Stimulated activated CD4-positive, alpha-beta T cell treated with anti-CD3 and anti-CD28 coated beads, Interleukin-12 subunit alpha, Interleukin-12 subunit beta, amount 100 ng/mL, for 48 hours (primary cell): ENCODE measurements at places on chromosomes 4 and X.

DNA sequence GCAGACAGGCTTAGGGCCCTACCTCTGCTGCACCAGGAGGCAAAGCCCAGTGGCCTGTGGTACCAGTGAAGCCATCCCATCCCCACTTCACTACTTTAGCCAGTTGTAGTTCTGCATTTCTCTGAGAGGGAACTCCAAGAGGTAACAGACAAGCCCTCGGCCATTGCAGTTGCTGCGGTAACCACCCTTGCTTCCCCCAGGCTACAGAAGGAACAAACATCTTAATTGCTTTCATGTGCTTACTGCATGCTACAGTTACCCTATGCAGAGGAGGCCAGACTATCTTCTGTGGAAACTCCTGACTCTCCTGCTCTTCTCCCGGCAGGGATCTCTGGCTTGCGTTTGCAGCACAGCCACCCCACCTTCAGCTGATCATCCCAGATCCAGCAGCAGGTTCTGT, 67.8 kb downstream of the SPIN4 start:
- DNase-seq: no peak

DNA sequence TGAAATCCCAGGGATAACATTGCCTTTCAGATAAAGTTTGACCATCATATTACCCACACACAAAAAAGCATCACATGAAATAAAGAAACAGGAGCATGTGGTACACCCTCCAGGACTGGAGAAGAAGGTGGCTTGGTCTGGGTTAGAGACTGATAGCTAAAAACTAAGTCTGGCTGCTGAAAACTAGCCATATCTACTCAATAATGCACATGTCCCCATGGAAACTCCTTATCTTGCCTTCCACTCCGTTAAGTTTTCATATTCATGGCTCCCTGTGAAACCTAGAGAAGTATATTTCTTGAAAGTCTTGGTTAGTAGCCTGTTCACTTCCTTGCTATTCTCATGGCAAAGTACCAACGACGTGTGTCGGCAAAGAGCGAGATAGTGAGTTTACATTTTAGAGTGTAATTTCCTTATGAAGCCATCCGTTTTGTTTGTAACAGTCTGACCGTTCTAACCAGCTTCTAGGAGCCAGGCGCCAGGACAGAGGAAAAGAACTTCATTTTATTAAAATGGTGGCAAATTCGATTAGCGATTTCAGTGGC, 6.7 kb upstream of the DCTD start:
- DNase-seq: no peak

GRCh38 chr4:77014256-77014655, 61.5 kb downstream of the CCNI start:
- no peak for DNase-seq

DNA sequence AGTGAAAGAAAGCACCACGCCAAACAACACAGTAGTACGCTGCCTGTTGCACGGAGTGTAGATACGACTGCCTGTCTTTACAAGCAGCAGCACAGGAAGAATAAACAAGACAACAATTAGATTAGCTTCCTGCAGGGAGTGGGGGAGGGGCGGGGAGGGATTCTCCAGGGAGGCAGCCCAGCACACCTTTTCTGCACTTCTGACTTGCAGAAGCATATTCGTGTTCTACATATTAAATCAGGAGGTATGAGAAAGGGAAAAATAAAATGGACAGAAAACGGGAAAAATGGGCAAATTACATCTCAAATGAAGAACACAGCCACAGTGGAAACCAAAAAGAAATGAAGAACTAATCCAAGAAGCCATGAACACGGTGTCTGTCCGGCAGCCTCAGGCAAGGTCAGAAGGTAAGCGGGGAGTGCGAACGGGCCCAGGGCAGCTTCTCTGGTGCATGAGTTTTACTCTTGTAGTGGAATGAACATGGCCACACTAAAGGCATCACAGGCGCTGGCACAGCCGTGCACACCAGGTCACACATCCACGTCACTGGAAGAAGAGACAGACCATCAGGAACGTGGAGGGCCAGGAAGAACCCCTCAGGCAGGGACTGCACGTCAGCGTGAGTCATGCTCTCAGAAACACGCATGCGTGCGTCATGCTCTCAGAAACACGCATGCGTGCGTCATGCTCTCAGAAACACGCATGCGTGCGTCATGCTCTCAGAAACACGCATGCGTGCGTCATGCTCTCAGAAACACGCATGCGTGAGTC, 20.1 kb upstream of the ADRA2C start:
- no peak for DNase-seq

GRCh38 chr4:56859841-56860240, 38.3 kb upstream of the SPINK2 start:
- DNase-seq: no peak

DNA sequence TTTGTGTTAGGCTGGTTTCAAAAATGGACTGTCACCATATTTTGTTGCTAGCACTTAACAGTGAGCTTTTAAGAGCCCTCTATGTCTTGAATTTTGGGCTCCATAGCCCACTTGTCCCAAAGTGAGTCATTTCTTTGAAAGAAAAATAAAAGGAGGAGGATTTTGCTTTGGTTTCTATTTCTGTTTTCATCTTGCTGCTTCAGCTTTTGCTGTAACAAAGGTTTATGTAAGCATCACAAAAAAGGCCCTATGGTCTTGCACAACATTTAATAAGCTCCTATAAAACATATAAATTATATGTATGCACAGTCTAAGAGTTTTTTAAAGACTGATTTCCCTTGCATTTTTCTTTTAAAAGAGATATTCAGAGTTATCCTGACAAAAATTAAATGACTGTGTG, 105.2 kb downstream of the PHOX2B start:
- no peak for DNase-seq

GRCh38 chrX:80285131-80285773, 135.0 kb upstream of the TENT5D start:
- DNase-seq: peak; percentile 5

GRCh38 chrX:16155581-16156096, 11.6 kb upstream of the MAGEB17 start:
- no peak for DNase-seq

- DNase-seq: no peak
Measured at GRCh38 chr4:37322122-37322521, 77.6 kb downstream of the NWD2 start.

GRCh38 chr4:54098375-54098774, 1.6 kb upstream of the GSX2 start:
- DNase-seq: no peak

DNA sequence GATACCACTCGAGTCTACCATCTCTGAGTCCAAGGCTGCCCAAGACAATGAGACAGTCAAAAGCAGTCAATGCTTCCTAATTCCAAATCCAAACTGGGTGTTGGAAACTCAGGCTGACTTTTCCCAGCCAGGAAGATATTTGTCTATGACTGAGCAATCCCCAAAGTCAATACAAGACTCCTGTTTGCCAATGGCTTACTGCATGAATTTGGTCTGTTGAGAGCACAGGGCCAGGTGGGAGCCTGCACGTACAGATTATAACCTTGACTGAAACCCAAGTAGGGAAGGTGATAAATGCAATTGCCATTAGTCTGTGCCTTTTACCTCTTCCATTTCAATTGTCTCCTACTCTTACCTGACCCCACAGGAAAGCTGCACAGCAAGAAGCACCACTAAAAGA, 72.6 kb upstream of the PPARGC1A start:
- no peak for DNase-seq

GRCh38 chrX:153820601-153821000, 9.7 kb downstream of the PDZD4 start:
- DNase-seq: no peak

GRCh38 chr4:11201256-11201655, 227.4 kb downstream of the HS3ST1 start:
- DNase-seq: no peak

- no peak for DNase-seq
Measured at GRCh38 chrX:9562851-9563250, 98.0 kb downstream of the TBL1X start.

GRCh38 chr4:119040261-119040660, 95.4 kb upstream of the MYOZ2 start:
- DNase-seq: no peak

DNA sequence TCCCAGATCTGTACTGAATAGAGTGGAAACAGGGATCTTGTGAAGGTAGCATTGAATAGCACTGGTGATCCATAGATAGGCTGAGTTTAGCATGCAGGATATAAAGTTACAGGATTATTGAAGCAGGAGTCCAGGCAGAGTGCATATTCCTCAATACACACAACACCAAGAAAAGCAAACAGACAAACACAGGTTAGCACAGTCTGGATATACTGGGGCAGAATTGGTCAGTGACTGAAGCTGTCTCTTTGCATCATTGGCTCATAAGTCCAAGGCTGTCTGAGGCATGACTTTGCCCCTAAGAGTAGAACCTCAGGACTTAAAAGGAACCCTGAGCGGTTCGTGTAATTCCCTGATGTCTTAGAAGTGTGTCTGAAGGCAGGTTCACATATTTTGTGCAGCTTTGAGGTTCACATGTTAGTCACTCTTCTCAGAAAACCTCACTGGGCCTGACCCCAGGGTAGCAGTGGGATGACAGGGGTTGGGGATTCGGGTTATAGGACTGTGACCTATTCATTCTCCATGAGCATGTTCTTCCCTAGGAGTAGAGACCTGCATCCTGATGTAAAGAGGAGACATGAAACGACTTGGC, 134.6 kb downstream of the AASDH start:
- DNase-seq: no peak

DNA sequence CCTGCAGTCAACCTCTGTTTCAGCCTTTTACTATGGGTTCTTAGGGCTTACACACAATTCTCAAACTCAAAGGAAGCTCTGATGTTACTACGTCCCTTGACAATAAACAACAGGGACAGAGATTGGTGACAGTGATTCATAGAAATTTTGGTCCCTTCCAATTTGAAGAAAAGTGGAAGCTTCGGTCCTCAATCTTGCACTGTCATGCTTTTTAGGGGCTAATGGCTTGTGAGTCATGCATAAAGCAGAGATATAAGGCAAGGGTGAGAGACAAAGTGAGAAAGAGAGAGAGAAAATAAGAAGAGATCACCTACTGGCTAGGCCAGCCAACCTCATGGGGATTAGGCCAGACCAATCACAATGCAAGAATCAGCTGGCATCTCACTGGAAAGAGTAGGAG, 63.2 kb upstream of the STARD8 start:
- no peak for DNase-seq

- no peak for DNase-seq
Measured at GRCh38 chr4:103497692-103498091, 222.1 kb downstream of the TACR3 start.

GRCh38 chrX:111881715-111882114, 5.7 kb downstream of the TRPC5OS start:
- no peak for DNase-seq

DNA sequence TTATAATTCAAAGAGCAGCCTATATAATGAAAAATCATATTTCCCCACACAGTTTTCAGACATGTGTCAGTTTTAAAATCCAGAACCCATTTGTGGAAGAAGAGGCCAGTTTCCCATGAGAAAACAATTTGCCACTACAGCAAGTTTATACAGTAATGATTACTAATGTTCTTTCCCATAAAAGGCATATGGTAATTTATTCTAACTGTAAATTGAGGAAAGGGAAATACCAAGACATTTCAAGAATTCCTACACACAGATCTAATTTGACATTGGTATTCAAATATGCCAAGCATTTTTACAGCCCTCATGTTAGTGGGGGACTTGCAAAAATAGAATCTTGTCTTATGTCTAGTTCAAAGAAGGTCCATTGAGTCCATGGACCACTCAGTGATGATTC, 1368.6 kb downstream of the FSTL5 start:
- DNase-seq: no peak
